ENCODE measurements at places on chromosomes 6 and 20.
A peak's percentile ranks its signal among the peaks of the same experiment; 100 is the strongest.

DNA sequence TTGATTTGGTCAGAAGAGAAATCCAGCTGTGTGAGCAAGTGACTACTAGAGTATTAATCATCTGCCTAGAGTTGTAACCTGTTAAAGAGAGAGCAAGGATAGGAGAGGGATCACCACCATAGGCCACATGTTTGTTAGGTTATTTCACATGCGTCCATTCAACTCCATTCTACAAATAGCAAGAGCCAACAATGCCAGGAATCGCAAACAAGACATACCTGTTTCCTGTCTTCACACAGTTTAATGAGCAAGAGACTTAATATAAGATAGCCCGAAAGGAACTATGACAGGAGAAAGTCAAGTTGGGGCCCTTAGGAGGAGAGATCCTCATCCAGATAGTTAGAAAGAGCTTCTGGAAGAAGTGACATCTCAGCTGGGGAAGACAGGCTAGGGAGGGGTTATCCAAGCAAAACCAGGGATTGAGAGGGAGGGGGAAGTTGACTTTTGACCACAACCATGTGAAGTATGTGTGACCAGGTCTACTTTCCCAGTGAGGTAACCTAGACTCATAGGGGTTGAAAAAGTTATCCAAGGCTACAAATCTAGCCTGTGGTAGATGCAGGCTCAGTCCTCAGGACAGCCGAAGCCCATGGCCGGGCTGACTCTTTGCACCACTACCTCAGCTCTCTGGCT is 147.4 kb downstream of the ALDH8A1 start:
- DNase-seq, result no peak

DNA sequence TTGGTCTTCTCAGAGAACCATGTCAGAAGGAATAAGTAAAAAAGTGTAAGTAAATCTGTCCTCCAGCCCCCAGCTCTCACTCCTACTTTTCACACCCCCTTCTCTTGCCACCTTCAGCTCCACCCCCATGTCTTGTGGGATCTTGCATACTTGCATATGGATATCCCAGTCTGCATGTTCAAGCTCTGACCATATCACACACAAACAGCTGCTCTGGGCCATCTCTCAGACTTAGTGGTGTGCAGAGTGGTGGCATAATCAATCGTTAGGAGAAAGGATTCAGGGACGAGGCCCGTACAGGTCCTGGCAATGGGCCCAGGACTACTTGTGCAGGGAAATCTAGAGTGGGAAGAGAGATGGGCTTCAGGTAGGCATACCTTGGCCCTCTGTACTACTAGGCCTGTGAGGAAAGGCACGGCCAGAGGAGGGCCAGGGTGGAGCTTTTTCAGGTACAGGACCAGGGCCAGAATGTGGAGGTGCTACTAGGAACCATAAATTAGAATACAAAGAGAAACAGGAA is 112.0 kb upstream of the SGK1 start:
- no peak for DNase-seq

- no peak for DNase-seq
Measured at GRCh38 chr20:62766071-62766450, 30.2 kb upstream of the MRGBP start.

DNA sequence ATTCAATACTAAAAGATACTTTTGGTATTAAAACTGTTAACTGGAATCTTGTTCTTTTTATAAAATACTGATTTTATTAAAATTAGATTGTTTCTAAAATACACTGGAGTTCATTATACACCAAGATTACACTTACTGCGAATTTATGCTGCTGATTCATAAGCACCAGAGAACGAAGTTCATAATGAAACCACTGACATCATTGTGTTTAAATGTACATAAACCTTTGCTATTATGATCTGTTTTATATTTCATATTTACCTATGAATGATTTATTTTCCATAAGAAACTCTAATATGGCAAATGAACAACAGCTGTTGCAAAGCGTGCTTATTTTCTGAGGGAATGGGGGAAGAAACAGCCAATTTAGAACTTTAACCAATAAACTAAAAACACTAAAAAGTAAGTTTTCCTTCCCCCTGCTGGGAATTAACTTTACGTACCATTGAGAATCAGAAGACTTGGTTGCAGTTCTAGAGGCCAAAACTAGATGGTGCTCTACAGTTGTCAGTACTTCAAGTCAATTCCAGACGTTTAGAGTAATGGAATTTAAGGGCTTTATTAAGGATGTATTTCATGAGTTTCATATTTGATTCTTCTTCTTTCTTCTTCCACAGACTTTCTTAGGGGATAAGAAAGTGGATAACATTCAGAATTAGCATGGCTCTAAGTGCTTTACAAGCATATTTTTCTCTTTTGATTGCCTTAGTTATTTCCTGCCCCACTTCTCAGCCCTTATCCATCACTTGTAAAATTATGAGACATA is 30.8 kb upstream of the COL19A1 start:
- DNase-seq, result no peak

- peak; percentile 19 for DNase-seq
Measured at GRCh38 chr6:31402324-31403282, 792 bp upstream of the MICA start.

Measured in T follicular helper cell (primary cell).